Foreskin melanocyte (primary cell): ENCODE measurements at places on chromosomes 1 and 21.

DNA sequence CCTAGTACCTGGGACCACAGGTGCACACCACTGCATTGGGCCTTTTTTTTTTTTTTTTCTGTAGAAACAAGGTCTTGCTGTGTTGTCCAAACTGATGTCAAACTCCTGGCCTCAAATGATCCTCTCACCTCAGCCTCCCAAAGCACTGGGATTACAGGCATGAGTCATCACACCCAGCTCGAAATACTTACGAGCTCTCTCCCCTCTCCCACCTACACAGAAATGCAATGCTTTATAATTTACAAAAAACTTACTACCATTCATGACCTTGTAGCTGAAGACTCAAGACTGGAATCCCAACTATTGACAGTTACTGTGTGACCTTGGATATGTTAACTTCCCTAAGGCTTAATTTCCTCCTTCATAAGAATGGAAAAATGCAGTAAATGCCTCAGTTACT lies 18.7 kb downstream of the FOXJ3 start:
- no peak for DNase-seq

- DNase-seq = no peak
These were observed 41.0 kb upstream of the JUN start for GRCh38 chr1:58824753-58825389.

DNA sequence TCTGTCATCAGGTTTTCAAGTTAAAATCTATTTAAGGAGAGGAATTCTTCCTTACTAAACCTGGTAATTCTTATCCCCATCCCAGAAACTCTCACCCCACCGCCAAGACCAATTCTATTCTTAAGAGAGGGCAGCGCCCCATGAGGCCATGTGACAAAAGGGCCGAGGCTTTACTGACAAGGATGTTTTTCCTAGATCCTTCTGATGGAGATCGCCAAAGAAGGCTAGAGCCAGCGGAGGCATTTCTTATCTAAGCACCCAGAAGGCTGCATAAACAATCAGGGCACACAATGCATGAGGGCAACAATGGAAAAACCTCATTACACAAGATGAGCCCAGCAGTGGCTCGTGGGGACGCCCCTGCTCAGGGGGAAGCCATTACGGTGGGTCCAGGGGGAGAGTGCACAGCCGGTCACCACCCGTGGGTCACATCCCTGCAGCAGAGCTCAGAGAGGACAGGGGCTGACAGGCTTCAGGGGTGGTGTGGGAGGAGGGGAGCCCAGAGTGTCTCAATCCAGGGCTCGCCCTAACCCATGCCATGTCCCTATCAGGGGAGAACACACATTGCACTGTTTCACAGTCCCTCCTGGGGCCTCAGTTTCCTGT lies 88.7 kb downstream of the ITPKB start:
- no peak for DNase-seq

- peak; percentile 90 for DNase-seq
These were observed 32.3 kb upstream of the TARDBP start for GRCh38 chr1:10980094-10980577.

DNA sequence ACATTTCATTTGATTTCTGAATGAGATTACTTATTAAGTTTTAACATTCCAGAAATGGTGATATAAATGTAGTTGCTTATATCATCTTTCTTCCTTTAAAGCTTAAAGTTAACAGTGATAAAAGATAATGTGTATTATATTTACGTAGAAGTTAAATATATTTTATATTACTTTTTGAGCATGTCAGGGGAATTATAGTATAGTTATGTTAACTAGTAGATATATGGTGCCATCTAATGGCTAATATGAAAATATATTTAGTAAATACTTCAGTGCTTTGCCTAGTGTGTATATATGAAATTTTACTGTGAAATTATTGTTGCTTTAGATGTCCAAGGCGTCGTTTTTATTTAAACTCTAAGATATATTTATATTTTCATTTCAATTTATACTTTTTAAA lies 51.5 kb downstream of the SYT14 start:
- DNase-seq = no peak

- DNase-seq = no peak
These were observed 238.8 kb downstream of the NCAM2 start for GRCh38 chr21:21236996-21237395.

DNA sequence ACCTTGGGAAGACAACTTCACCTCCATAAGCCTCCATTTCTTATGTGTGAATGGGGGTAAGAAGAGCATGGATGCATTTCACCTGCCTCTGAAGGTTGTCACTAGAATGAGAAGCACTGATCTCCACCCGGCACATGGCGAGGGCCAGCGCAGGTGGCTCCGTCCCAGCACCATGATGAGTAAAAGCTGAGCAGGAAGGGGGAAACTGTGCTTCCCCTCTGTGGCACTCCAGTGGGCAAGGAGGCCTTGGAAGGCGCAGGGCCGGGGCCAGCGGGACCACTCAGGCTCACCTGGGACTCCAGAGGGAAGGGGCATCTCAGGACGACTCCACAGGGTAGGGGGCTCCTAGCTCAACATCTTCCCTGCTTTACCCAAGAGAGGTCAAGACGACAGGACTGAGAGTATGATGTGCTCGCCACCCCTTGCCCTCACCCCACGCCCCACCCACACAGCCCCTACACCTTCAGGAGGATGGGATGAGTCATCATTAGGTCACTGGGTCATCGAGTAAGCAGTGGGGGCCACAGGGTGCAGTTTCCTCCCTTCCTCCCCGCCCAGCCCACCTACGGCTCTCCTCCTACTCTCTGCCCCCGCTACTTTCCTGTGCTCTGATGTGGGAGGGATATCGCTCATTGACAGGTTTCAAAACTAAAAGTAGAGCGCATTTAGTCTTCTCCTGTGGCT lies 112.1 kb downstream of the HIVEP3 start:
- no peak for DNase-seq

DNA sequence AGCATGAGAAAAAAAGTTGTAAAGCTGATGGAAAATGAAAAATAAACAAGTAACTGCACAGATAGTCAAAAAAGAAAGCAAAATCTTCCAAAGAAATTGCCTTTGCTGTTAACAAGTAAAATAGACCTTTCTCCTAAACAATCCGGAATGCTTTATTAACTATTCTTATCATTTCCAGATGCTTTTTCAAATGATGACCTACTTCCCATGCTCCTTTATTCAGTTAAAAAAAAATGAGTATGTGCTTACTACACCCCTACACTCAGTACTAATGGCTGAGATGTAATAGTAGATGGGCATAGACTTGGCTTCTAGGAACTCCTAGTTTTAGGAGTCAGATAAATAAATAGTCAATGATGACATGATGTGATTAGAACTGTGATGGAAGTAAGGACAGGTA lies 108.5 kb downstream of the NIBAN1 start:
- no peak for DNase-seq

- no peak for DNase-seq
These were observed 403.7 kb downstream of the LTN1 start for GRCh38 chr21:28588997-28589396.

DNA sequence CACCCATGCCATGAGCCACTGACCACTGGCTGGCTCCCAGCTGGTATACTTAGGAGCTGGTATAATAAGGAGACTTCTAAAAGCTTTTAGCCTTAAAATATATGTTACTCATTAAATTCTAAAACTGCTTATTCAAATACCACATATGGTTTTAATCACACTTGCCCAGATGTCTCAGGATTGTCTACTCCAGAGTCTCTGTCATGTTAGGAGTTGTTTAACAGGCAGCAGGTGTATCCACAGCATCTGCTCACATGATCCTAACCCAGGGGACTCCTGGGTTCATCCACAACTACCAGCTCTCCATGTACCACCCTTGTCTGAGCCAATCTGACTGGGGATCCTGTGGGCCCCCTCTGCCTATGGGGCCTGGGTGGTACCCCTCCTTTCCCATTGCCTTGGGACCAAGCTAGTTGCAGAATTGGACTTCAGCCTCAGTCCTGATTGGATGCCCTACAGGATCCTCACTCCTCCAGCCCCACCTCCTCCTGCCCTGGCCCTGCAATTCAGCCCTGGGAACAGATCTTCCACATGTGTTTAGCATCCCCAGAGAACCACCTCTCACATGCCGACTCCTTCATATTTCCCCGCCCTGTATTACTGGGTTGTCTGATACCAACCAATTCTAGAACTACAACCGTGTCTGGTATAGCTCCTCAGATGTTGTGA lies 61.3 kb downstream of the BCAR3 start:
- DNase-seq = no peak

- DNase-seq = no peak
These were observed 6.7 kb downstream of the GORAB start for GRCh38 chr1:170538687-170539086.

- no peak for DNase-seq
These were observed 23.9 kb downstream of the INPP5B start for GRCh38 chr1:37922767-37923550.

DNA sequence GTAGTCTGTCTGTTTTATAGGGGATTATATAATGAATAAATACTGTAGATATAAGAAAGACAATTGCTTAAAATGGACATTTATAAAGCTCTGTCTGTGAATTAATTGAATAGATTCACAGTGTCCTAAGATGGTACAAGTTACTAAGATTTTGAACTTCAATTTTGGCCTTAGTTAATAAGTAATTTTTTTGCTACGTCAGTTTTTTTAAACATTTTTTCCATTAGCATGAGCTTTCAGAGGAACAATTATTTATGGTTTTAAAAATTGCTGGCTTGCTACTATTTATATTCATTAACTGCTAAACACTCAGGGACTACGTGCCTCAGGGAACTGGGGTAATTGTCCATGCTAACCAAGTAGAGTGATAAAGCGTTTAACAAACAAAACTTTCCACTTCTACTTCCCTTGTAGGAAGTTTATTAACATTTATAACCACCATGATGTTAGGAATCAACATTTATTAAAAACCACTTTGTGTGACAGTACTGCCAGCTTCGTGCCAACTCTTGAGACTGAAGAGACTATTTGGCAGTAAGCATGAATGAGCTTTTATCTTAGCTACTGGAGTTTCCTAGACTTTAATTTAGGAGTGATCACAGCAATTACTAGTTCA lies 65.4 kb upstream of the PTGS2 start:
- peak; percentile 95 for DNase-seq

DNA sequence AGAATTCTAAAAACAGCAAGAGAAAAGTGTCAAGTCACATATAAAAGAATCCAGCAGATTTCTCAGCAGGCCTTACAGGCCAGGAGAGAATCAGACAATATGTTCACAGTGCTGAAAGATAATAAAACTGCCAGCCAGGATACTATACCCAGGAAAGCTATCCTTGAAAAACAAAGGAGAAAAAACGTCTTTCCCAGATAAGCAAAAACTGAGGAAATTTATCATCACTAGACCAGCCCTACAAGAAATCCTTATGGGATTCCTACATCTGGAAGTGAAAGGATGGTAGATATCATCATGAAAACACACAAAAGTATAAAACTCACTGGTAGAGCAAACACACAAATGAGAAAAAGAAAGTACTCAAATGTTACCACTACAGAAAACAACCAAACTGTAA lies 25.2 kb upstream of the UTS2 start:
- no peak for DNase-seq

- no peak for DNase-seq
These were observed 22.6 kb upstream of the TRABD2B start for GRCh38 chr1:48019714-48020315.

DNA sequence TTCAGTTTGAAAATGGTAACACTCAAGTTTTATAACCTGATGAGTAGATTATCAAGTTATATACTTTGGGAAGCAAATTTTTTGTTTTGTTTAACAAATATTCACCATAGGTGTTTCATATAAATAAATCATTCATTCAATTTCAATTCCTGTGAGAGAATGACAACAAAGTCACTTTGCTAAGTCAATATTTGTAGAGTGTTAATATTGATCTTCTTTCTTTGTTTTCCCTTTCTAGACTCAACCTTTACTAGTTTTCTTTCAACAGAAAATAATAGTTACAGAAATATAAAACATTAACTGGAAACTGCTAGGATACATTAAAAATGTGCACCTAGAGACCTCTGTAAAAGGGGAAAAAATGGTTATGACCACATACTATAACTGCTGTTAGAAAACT lies 11.1 kb downstream of the EFCAB7 start:
- no peak for DNase-seq

- DNase-seq = no peak
These were observed 86.5 kb downstream of the C1orf21 start for GRCh38 chr1:184473176-184473966.

GRCh38 chr1:18256282-18257235 lies 149.0 kb downstream of the IGSF21 start:
- peak; percentile 6 for DNase-seq

DNA sequence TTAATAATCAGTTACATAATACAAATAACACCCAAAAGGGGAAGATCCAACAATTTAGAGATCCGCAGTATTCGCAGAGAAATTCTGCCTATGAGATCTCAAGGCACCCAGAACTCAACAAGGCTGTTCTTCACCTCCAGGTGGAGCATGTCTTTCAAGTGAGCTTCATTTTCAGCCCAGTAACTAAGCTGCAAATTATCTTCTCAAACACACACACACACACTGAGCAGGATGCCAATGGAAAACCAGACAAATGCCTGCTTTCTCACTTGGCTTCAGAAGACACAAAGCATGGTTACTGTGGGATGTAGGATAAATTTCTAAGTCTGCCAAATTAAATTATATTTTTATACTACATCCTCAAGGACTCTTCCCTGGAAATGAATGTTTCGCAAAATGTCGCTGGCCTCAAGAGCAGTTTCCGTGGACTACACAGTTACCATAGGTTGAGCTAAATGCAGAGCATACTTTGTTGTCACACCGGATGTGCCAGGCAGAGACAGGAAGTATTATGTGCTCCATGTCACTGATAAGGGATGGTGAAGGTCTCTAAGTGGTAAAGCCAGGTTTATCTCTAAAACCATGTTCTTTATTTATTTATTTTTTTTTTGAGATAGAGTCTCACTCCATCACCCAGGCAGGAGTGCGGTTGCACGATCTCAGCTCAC lies 30.3 kb downstream of the UBR4 start:
- DNase-seq = peak; percentile 7

DNA sequence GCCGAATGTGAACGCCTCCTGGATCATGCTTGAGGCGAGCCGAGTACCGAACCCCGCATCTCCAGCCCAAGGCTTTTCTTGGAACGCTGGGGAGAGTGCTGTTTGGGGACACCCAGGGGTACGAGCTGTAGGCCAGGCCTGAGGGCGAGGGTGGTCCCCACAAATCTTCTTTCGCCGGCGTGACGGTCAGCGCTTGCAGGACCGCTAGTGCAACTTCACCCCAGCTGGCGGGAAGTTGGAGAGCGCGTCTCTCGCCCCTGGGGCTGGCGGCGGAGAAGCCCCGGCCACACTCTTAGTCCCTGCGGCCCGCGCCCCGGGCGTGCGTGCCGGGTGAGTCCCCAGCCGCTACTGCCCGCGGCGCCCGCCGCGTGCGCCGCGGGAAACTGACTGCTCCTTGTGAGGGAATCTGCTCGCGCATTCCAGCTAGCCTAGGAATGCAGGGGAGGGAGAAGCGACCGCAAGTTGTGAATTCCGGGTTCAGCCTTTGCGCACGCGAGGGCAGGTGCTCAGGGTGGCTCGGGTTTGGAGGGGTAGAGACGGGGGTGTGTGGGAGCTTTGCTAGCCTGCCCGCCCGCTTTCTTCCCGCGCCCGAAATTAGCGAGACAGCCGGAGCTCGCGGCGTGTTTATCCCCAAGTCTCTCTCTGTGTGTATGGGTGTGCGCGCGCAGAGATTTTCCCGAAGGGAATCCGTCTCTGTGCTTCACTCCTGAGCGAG lies 884 bp downstream of the LHX4 start:
- peak; percentile 36 for DNase-seq
